ENCODE measurements at places on chromosomes 6 and 20. TPM values are rescaled to one million over a fixed set of nuclear protein-coding genes. Genes with fewer than 3 reads are reported as not detected.

The CPXM1 gene
- total RNA-seq = not detected

The CLPSL2 gene
- total RNA-seq = 0.57 TPM

The DAAM2 gene
- not detected for total RNA-seq

The LY6G6D gene
- total RNA-seq = not detected

The ENPP5 gene
- total RNA-seq = not detected

- H3K4me1 ChIP-seq = peaks cover 36% of the 10 kb centered on the region
- H3K27me3 ChIP-seq = no peaks in the 10 kb centered on the region
- H3K36me3 ChIP-seq = no peaks in the 10 kb centered on the region
- peak; percentile 51 for DNase-seq
- H3K4me3 ChIP-seq = peak overlapping the region; percentile 92
- H3K27ac ChIP-seq = peak overlapping the region; percentile 93
Observed at GRCh38 chr20:51563486-51564332, 21.2 kb upstream of the NFATC2 start.

- no peak overlapping the region for H3K4me3 ChIP-seq
- H3K27me3 ChIP-seq = no peaks in the 10 kb centered on the region
- no peaks in the 10 kb centered on the region for H3K36me3 ChIP-seq
- no peak for DNase-seq
- no peak overlapping the region for H3K27ac ChIP-seq
- H3K4me1 ChIP-seq = no peaks in the 10 kb centered on the region
Observed at GRCh38 chr6:134902936-134903335, 47.0 kb downstream of the ALDH8A1 start.

Data from Panc1 (cell line).